ENCODE measurements at places on chromosomes 5 and 9.

DNA sequence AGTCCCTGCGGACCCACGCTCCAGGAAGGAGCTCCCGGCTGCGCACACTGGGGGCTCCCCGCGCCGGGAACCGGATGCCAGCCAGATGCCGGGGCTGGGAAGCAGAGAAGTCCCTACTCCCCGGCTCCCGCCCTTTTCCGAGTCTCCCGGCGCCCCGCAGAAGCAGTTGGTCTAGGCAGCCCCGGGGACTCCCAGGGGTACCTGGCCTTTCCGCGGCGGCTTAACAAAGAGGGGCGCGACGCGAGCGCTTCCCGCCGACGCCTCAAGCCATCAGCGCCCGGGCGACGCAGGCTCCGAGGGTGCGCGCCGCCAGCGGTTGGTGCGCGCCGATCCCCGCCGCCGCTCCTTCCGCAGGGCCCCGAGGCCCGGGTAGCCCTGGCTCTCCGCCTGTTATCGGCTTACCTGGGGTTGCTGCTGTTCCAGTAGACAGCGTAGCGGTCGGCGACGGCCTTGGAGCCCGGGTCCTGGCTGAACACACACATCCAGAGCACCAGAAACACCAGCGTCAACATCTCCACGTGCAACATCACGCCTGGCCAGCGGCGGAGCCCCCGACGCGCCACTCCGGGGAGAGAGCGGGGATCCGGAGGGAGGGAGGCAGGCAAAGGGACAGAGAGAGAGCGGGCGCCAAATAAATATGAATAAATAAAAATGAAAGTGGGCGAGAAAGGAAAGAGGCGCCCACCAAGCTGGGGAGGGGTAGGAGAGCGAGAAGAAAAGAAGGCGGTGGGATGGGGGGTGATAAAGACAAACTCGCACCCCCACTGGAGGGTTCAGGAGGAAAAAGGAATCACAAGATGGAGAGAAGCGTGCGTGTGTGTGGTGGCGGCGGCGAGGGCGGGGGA, 428 bp downstream of the EFNA5 start:
- no peak for DNase-seq

DNA sequence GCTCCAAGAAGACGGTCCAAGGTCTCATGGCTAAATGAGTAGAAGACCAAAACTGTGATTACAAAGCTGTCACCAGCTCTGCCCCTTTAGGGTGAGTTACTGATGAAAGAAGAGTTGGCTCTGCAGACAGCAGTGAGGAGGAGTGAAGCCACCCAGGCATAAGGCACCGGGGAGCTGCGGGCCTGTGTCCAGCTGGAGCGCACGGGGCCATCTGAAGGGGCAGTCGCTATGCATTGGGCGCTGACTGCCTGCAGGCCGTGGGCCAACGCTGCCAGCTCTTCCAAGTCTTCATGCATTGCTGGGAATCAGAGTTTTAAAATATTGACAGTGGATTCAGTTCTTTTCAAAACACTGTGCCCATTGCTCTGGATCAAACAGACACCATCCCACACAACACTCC, 70.3 kb downstream of the DAPK1 start:
- no peak for DNase-seq

DNA sequence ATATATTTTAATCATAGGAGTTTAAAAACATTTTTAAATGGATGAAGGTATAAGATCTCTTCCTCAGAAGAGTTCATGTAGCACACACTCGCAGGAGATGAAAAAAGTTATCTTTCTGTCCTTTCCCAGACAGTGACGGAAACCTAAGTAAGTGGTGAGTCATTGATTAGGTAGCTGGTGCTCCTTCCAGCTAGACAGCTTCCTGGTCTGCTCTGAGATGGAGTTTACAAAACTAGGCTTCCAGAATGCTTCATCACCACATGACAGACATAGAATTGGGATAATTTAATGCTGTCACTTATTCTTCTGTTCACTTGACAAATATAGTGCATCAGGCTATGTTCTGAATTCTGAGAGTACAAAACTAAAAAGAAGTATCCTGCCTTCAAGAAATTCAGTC, 2393.0 kb upstream of the C9orf72 start:
- no peak for DNase-seq

- DNase-seq = no peak
Measured at GRCh38 chr5:143733665-143734455, 78.1 kb upstream of the HMHB1 start.

- DNase-seq = no peak
Measured at GRCh38 chr5:93088592-93089389, 492.2 kb downstream of the NR2F1-AS1 start.

DNA sequence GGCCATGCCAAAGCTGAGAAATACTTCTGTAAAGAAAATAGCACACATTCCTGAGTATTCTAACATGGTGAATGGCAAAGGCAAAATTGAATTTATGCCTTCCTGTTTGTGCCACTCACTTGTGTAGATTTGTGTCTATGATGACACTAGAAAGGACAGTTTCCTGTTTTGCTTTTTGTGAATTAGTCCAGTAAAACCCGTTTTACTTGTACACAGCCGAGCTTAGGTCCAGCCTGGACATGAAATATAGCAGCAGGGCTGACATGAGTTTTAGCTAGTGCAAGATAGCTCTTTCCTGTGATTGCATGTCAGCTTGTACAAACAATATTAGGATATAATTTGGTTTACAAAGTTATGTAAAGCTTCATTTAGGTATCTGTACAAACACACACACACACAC, 1891.7 kb upstream of the WWC1 start:
- no peak for DNase-seq

- DNase-seq = no peak
Measured at GRCh38 chr9:96161819-96162218, 140.2 kb downstream of the HSD17B3 start.

GRCh38 chr5:88724201-88724600, 158.8 kb downstream of the MEF2C start:
- DNase-seq = no peak

DNA sequence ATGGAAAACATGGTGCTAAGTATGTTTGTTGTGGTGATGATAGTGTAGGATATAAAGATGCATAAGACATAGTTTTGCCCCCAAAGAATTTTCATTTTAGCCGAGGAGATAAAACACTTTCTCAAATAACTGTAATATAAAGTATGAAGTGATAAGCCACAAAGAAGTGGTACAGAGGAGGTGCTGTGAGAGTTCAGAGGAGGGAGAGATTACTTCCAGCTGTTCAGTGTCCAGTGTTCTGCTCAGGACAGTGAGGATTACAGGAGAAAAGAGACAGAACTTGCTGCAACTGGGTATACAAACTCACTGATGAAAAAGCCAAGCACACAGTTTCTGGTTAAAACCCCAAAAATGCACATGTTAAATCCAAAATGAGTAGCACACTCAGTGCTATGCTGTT, 309.3 kb downstream of the KIAA0825 start:
- no peak for DNase-seq

GRCh38 chr5:1747079-1747802, 52.4 kb downstream of the MRPL36 start:
- no peak for DNase-seq

- no peak for DNase-seq
Measured at GRCh38 chr5:113359419-113359818, 75.4 kb downstream of the TSSK1B start.

- no peak for DNase-seq
Measured at GRCh38 chr5:5351288-5351979, 71.0 kb upstream of the ICE1 start.

- peak; percentile 35 for DNase-seq
Measured at GRCh38 chr5:159316519-159317383, 13.5 kb downstream of the IL12B start.

DNA sequence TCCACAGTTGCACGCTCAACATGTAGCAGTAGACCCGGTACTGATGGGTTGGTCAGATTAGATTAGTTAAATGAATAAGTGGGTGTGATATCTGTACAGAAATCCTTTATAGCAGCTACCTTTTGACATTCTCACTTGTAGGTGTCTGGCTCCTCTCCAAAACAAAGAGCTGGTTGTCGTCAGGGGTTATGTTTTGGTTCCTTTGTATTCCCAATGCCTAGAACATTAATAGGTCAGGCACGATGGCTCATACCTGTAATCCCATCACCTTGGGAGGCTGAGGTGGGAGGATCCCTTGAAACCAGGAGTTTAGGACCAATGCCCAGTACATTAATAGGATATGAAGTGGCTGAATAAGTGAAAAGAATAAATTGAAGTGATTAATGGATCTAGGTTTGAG, 182.1 kb downstream of the SNCAIP start:
- DNase-seq = no peak

- no peak for DNase-seq
Measured at GRCh38 chr9:114588210-114588609, 641 bp downstream of the ATP6V1G1 start.

GRCh38 chr5:45284436-45284835, 411.7 kb downstream of the HCN1 start:
- DNase-seq = no peak

GRCh38 chr5:150122158-150122510, 33.5 kb downstream of the PDGFRB start:
- DNase-seq = no peak

DNA sequence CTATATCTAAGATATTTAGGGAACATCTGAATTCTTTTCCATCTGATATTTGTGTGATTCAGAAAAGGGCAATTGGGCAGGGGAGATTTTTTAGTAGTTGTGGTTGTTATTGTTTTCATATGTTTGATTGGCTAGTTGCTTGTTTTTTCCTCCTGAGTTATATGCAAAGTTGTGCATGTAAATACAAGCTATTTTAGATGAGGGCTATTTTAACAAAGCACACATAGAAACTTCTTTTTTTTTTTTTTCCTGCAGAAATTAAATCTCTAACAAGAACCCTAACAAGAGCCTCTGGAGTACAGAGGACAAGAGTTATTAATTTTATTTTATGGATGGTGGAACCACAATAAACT, 559.1 kb downstream of the CETN3 start:
- DNase-seq = no peak

- no peak for DNase-seq
Measured at GRCh38 chr9:108836319-108836718, 19.5 kb downstream of the ACTL7B start.

- no peak for DNase-seq
Measured at GRCh38 chr5:93601802-93602155, 18.8 kb downstream of the NR2F1 start.
